ENCODE measurements at places on chromosomes 16 and 17. TPM values are rescaled to one million over a fixed set of nuclear protein-coding genes. Genes with fewer than 3 reads are reported as not detected.

SLC6A4 gene
- total RNA-seq: not detected

CACNA1H gene
- total RNA-seq: 0.26 TPM

TEX19 gene
- total RNA-seq: not detected

CDH5 gene
- total RNA-seq: under 0.01 TPM

C17orf113 gene
- total RNA-seq: 0.26 TPM

TUBB3 gene
- total RNA-seq: 253 TPM

CNTNAP1 gene
- 40.1 TPM for total RNA-seq

CDRT15L2 gene
- not detected for total RNA-seq

MMP2 gene
- total RNA-seq: 1,311 TPM
